ENCODE measurements at places on chromosomes 11 and 22. TPM values are rescaled to one million over a fixed set of nuclear protein-coding genes. Genes with fewer than 3 reads are reported as not detected.

The CSNK2A3 gene
- 1.0 TPM for total RNA-seq

The OR2AT4 gene
- total RNA-seq = not detected

The ALDH3B1 gene
- total RNA-seq = 41.3 TPM

The DDX25 gene
- total RNA-seq = 0.15 TPM

The SLC17A6 gene
- total RNA-seq = not detected

The MYRF gene
- total RNA-seq = 3.5 TPM

The OR6A2 gene
- total RNA-seq = not detected

The CARD16 gene
- 30.8 TPM for total RNA-seq

The TSKU gene
- total RNA-seq = 16.8 TPM

The ROBO4 gene
- total RNA-seq = 2.2 TPM

The FAM227A gene
- 1.8 TPM for total RNA-seq

The APOBEC3F gene
- total RNA-seq = 5.1 TPM

The MEI1 gene
- 0.50 TPM for total RNA-seq

The CDC42BPG gene
- total RNA-seq = 0.15 TPM

The OR52I2 gene
- not detected for total RNA-seq

The NXPE4 gene
- not detected for total RNA-seq

The DUSP8 gene
- total RNA-seq = 0.74 TPM

The NEU3 gene
- 5.9 TPM for total RNA-seq

Data from bronchus fibroblast of lung (primary cell).